SK-N-SH treated with all-trans-retinoic acid at 6 μM for 48 hours (cell line): ENCODE measurements at places on chromosomes 12 and 14.

- ATAC-seq: no peak
Observed at GRCh38 chr14:53473480-53473879, 320.4 kb upstream of the DDHD1 start.

GRCh38 chr14:21675566-21675965, 1.9 kb upstream of the OR4E1 start:
- ATAC-seq: no peak

DNA sequence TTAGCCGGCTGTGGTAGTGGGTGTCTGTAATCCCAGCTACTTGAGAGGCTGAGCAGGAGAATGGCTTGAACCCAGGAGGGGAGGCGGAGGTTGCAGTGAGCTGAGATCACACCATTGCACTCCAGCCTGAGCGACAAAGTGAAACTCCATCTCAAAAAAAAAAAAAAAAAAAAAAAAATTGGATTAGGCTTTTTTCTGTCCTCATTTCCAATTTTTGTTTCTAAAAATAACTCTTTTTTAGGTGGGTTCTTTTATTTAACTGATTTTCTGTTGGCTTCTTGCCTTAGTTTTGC, 863.7 kb downstream of the LRFN5 start:
- ATAC-seq: no peak

DNA sequence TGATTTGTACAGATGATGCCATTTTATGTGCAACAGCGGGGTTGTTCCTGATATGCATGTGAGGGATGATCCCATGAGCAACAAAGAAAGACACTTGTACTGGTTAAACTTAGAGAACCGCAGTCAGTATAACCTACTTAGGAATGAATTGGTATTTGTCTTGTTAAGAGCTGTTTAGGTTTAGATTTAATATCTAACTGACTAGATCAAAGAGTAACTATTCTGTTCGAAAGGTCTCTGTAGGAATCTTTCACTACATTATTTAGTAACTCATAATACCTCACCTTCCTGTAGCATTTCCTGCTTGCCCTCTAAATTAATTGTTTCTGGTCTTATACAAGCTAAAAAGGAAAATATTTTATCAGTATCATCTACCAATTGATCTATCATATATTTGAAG, 350.4 kb downstream of the TRHDE start:
- no peak for ATAC-seq

- ATAC-seq: peak; percentile 8; the same call in 2 of the 3 replicates
Observed at GRCh38 chr12:21500786-21501257, 613 bp downstream of the RECQL start.

GRCh38 chr12:113788020-113788856, 177.9 kb downstream of the RBM19 start:
- no peak; the same call in 2 of the 3 replicates for ATAC-seq

GRCh38 chr12:32211900-32212156, 105.2 kb downstream of the BICD1 start:
- peak; percentile 35; the same call in 1 of the 3 replicates for ATAC-seq

- no peak for ATAC-seq
Observed at GRCh38 chr14:95085321-95085720, 72.0 kb downstream of the DICER1 start.

- ATAC-seq: no peak
Observed at GRCh38 chr14:23916446-23916845, 37.1 kb upstream of the DHRS4 start.

DNA sequence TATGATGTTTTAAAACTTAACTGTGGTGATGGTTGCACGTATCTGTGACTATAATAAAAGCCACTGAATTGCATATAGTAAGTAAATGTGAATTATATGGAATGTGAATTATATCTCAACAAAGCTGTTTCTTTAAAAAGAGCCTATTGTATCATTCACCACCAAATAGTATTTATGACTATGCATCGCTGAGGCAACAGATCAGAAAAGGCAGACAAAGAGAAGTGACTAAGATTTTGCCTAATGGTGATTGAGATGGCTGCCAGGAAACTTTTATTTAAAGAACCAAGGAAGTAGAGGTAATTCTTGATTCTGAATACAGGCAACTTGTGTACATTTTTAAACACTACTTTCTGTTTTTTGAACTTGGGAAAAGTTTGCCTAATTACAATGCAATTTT, 31.7 kb downstream of the DHRS7 start:
- ATAC-seq: no peak

DNA sequence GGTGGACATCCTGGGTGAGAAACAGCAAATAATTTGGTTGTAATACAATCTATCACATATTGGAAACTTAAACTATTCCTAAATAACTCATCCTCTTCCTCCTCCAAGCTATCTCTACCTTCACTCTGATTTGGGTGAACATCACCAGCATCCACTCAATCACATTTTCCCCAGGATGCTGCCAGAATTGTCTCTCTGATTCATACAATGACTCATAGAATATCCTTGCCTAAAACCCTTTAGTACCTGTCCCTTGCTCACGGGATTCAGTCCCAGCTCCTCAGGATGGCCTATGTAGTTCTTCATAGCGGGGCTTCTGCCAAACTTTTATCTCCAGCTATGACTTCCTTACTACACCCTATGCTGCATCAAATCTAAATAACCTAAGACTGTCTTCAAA, 146.8 kb downstream of the EMP1 start:
- ATAC-seq: no peak

DNA sequence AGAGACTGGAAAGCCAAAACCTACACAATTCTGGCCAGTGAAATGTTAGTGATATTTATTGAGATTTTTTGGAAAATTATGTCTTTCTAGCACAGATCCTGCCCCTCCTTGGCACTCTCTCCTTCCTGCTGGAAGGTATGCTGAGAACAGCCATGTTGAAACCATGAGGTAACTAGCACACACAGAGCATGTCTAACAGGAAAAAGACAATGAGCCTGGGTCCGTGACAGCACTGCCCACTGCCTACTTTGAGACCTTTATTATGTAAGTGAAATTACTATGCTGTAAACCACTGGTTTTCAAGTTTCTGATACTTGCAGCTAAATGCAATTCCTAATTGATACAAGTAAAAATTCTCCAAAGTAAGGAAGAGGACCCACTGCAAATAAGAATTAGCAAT, 81.6 kb upstream of the SINHCAF start:
- ATAC-seq: no peak

DNA sequence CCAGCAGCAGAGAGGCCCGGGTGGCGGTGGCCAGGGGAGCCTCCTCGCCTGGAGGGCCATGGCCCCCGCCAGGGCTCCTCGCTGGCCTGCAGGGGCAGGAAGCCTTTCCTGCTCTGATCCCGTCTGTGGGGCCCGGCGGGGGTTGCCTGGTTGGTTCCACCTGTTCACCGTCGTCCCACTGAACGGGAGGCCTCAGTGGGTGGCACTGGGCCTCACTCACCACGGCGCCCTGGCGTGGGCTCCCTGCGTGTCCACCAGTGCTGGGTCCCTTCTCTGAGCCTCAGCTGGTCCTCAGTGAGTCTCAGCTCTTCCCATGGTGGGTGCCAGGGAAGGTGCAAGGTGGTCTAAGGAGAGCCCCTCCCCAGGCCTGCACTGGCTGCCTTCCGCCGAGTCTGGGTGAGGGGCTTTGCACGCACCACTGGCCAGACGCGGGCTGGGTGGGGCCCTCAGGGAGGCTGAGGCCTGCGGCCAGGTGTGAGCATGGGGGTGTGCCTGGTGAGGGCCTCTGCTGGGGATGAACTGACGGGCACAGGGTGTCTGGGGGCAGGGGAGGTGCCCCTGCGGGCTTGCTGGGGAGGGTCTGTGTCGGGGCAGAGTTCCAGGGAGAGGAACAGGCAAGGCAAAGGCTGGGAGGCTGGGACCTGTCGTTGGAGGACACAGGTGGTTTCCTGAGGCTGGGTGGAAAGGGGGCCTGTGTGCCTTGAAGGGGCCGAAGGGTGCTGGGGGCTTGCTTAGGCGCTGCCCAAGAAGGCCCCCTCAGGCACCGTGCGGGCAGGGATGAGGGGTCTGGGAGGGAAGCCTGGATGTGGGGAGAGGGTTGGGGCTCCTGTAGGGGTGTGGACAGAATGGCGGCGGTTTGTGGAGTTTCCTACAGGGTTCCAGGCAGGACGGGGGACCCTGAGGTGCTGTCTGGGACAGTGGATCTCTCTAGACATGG, 339.8 kb downstream of the TMEM121 start:
- ATAC-seq: no peak

- ATAC-seq: no peak
Observed at GRCh38 chr14:66405158-66405557, 81.0 kb upstream of the CCDC196 start.

GRCh38 chr14:73877790-73878189, 8.9 kb upstream of the ZNF410 start:
- ATAC-seq: no peak

DNA sequence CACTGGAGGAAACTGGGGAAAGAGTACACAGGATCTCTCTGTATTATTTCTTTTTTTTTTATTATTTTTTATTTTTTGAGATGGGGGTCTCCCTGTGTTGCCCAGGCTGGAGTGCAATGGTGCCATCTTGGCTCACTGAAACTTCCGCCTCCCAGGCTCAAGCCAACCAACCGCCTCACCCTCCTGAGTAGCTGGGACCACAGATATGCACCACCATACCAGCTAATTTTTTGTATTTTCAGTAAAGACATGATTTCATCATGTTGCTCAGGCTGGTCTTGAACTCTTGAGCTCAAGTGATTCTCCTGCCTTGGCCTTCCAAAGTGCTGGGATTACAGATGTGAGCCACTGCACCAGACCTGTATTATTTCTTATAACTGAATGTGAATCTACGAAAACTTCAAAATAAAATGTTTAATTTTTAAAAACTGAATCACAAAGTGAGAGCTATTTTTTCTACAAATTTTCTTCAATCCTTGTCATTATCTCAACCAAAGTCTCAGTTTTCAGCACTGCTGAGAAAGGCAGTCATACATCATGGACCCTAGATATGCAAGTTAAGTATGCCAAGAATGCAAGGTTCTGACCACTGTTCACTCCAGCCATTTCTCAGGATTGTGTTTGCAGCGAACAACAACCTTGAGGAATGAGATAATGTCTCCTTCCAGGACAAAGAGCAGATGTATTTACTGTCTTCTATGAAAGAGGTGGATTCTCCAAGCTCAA, 2.4 kb downstream of the EAPP start:
- ATAC-seq: peak; percentile 14; the same call in 2 of the 3 replicates

DNA sequence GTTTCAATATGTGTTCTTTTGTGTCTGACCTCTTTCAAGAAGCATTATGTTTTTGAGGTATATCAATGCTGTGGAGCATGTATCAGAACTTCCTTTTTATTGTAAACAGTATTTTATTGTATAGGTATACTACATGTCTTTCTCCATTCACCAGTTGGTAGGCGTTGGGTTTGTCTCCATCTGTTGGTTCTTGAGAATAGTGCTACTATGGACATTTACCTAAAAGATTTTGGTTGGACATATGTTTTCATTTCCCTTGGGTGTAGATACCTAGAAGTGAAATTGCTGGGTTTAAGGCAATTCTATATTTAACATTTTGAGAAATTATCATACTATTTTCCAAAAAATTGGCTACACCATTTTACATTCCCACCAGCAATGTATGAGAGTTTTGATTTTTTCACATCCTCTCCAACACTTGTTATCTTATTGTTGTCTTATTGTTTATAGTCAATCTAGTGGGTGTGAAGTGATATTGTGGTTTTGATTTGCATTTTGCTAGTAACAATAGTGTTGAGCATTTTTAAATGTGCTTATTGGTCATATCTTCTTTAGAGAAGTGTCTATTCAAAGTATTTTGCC, 409.2 kb downstream of the IPO8 start:
- peak; percentile 53; the same call in 2 of the 3 replicates for ATAC-seq

DNA sequence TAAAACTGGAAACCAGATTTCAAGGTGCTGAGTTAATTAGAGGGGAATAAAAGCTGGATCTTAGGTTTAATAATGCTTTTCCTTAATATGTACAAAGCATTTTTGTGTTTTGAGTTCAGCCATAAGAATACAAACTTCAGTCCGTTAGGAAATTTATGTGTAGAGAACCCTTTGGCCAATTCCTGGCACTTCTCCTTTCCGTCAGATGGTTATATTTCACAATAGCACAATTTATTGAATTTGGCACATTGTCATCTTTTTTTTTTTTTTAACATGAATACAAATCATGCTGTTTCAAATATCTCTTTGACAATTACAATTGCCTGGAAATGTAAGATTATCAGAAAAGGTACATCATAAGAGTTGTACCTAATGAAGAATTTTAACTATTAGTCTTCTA, 56.2 kb upstream of the DDHD1 start:
- no peak for ATAC-seq

- ATAC-seq: no peak
Observed at GRCh38 chr12:70354787-70355186, 11.3 kb upstream of the KCNMB4 start.

GRCh38 chr14:50320283-50320682, 8.2 kb downstream of the DMAC2L start:
- ATAC-seq: peak; percentile 11; the same call in 2 of the 3 replicates

DNA sequence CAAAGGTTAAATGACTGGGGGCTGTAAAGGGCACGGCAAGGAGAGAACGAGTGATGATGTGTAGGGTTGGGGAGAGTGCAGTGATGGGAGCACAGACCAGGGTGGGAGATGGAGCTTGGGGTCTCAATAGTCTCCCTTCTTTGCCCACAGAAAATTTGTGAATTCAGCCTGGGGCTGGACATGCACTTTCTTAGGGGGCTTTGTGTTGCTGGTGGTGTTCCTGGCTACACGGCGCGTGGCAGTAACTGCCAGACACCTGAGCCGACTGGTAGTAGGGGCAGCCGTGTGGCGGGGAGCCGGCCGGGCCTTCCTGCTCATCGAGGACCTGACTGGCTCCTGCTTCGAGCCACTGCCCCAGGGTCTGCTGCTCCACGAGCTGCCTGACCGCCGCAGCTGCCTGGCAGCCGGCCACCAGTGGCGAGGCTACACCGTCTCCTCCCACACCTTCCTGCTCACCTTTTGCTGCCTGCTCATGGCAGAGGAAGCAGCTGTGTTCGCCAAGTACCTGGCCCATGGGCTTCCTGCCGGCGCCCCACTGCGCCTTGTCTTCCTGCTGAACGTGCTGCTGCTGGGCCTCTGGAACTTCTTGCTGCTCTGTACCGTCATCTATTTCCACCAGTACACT, 1.7 kb downstream of the FITM1 start:
- no peak for ATAC-seq

DNA sequence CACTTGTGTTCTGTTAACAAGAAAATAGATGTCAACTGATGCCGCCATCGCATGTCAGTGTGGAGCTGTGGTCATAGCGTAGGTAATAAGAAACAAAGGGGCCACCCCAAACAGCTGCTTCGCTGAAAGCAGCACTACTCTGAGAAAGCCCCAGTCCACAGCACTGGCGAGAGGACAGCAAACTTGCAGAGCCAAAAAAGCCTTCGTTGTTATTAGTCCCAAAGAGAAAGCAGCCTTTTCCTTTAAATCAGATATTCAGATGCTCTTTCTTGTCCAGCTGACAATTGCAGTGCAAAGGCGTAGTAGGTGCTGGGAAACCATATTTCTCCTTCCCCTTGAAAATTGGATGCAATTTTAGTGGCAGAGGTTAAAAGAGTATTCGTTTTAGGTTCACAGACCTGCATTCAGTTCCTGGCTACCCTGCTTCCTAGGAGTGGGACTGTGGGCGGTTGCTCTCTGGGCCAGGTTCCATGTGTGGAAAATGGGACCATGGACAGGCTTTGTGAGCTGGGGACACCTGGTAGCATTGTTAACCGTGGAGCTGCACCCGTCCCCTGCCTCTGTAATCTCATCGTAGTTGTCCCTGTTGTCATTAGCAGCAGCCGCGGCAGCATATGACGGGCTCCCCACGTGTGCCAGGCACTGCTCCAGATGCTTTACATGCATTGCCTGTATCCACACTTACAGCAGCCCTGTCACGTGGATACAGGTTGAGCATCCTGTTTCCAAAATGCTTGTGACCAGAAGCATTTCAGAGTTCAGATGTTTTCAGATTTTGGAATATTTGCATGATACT, 54.2 kb downstream of the ELK3 start:
- ATAC-seq: no peak

GRCh38 chr12:52925717-52926595, 21.1 kb upstream of the KRT8 start:
- ATAC-seq: peak; percentile 6
